CD4-positive, CD25-positive, alpha-beta regulatory T cell (primary cell): ENCODE measurements at places on chromosomes 1 and 21.

DNA sequence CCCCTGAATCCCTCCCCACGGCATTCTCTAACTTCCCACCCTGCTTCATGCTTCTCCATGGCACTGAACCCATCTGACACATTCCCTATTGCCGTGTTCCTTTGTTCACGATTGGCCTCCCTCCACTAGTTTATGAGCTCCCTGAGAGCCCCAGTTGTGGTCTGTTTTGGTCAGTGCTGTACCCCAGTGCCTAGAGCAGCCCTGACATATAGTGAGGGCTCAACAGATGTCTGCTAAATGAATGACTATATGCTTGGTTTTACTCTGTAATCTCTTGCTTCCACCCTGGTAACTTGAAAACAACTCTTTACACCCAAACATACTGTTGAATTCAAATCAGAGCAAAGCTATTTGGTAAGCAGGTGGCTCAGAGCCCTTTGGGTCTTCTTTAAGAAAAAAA is 171.1 kb upstream of the EDN2 start:
- no peak for DNase-seq
- H3K27me3 ChIP-seq: no peaks in the 10 kb centered on the region
- no peak overlapping the region for H3K27ac ChIP-seq
- H3K4me3 ChIP-seq: no peak overlapping the region
- peaks cover 52% of the 10 kb centered on the region for H3K4me1 ChIP-seq

DNA sequence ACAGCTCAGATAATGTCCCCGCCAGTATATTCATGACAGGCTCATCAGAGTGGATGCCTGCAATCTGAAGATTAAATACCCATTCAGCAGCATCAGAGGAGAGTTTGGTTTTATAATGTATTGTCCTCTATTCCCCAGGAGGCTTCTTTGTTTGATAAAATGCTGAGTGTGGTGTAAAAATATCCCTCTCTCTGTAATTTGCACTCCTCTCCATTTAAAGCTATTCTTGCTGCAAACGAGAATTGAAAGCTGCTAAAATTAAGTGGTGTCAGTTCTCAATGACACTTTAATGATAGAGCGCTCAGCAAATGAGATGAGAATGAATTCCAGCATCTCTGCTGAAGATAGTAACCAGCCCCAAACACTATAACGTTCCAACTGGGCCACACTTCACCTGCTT is 205.7 kb upstream of the RRP15 start:
- no peaks in the 10 kb centered on the region for H3K36me3 ChIP-seq
- no peak for DNase-seq
- H3K4me1 ChIP-seq: no peaks in the 10 kb centered on the region
- no peak overlapping the region for H3K27ac ChIP-seq
- H3K27me3 ChIP-seq: no peaks in the 10 kb centered on the region

- no peak overlapping the region for H3K4me3 ChIP-seq
- no peak overlapping the region for H3K27ac ChIP-seq
- H3K4me1 ChIP-seq: no peaks in the 10 kb centered on the region
- no peaks in the 10 kb centered on the region for H3K27me3 ChIP-seq
These were observed 24.5 kb upstream of the ZNF436 start for GRCh38 chr1:23394181-23394580.

DNA sequence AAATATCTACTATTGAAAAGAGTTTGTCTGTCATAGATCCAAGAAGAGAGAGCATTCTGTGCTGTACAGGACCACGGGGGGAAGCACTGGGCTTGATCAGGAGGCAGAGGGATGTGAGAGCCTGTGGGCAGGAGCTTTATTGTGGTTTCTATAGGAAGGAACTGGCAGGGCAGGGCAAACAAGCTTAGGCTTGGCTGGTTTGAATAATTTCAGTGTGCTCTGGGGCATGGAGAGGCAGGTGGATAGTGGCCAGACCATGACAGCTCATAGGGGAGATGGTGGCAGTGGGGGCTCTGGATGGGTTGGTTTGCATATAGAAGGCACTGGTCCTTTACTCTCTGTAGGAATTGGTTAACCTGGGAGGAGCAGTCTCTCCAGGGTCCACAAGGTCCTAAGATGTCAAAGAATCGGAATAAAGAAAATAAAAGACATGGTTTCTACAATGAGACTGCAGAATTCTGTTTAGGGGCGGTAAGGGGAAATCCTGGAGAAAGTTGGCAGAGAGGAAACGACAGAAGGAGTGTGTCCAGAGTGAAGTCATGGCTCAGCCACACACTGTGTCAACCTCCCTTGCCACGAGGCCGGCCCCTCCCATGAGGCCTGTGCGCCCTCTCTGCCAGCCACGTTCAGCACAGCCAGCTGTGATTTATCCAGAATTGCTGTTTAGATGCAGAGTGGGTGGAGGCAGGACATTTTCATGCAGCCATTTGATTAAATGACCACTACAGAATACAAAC is 81.7 kb upstream of the PGBD5 start:
- H3K4me1 ChIP-seq: no peaks in the 10 kb centered on the region
- H3K27ac ChIP-seq: no peak overlapping the region
- no peaks in the 10 kb centered on the region for H3K36me3 ChIP-seq
- DNase-seq: no peak
- no peaks in the 10 kb centered on the region for H3K27me3 ChIP-seq

- H3K27ac ChIP-seq: peak overlapping the region; percentile 89
- no peak for DNase-seq
- H3K36me3 ChIP-seq: peaks cover 16% of the 10 kb centered on the region
These were observed 1.5 kb downstream of the CD2 start for GRCh38 chr1:116755681-116756080.

GRCh38 chr1:64488862-64489261 is 18.9 kb downstream of the CACHD1 start:
- H3K27ac ChIP-seq: no peak overlapping the region
- no peak overlapping the region for H3K4me3 ChIP-seq
- no peaks in the 10 kb centered on the region for H3K4me1 ChIP-seq
- no peaks in the 10 kb centered on the region for H3K36me3 ChIP-seq
- no peak for DNase-seq

- no peak overlapping the region for H3K27ac ChIP-seq
- H3K27me3 ChIP-seq: peaks cover 6% of the 10 kb centered on the region
- no peaks in the 10 kb centered on the region for H3K4me1 ChIP-seq
These were observed 64.4 kb downstream of the HSPA13 start for GRCh38 chr21:14318578-14318977.

GRCh38 chr21:46211786-46212720 is 16.5 kb downstream of the LSS start:
- no peak overlapping the region for H3K27ac ChIP-seq
- H3K36me3 ChIP-seq: peaks cover 16% of the 10 kb centered on the region
- DNase-seq: no peak
- H3K4me3 ChIP-seq: no peak overlapping the region
- H3K27me3 ChIP-seq: no peaks in the 10 kb centered on the region

GRCh38 chr1:154342836-154343472 is 17.6 kb downstream of the ATP8B2 start:
- H3K4me3 ChIP-seq: peak overlapping the region; percentile 94
- peak overlapping the region; percentile 77 for H3K27ac ChIP-seq
- peak; percentile 67 for DNase-seq
- peaks cover 85% of the 10 kb centered on the region for H3K36me3 ChIP-seq
- H3K4me1 ChIP-seq: peaks cover 98% of the 10 kb centered on the region

GRCh38 chr1:220533504-220534109 is 5.7 kb downstream of the MARK1 start:
- no peak for DNase-seq
- H3K36me3 ChIP-seq: no peaks in the 10 kb centered on the region
- H3K4me1 ChIP-seq: peaks cover 5% of the 10 kb centered on the region
- H3K27ac ChIP-seq: no peak overlapping the region

GRCh38 chr1:42037586-42037985 is 115.6 kb upstream of the GUCA2B start:
- peaks cover 9% of the 10 kb centered on the region for H3K27me3 ChIP-seq
- H3K4me1 ChIP-seq: peaks cover 16% of the 10 kb centered on the region
- no peaks in the 10 kb centered on the region for H3K36me3 ChIP-seq
- no peak overlapping the region for H3K27ac ChIP-seq

DNA sequence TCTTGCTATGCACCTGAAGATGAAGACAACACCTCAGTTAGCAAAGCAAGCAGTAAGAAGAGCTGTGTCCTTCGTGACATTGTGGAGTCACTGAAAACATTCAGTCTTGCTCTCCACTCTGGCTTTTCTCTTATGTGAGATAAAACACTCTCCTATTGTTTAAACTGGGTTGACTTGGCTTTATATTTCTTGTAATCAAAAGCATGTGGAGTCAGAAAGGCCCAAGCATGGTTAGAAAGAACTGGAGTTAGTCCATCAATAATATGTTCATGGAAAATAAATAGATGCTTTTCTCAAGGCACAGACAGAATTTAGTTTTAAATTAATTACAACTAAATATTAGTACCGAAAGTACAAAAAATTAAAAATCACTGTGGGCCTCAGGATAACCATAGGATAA is 61.7 kb downstream of the UBE2U start:
- no peak overlapping the region for H3K4me3 ChIP-seq
- peaks cover 2% of the 10 kb centered on the region for H3K27me3 ChIP-seq
- no peak for DNase-seq
- no peak overlapping the region for H3K27ac ChIP-seq

DNA sequence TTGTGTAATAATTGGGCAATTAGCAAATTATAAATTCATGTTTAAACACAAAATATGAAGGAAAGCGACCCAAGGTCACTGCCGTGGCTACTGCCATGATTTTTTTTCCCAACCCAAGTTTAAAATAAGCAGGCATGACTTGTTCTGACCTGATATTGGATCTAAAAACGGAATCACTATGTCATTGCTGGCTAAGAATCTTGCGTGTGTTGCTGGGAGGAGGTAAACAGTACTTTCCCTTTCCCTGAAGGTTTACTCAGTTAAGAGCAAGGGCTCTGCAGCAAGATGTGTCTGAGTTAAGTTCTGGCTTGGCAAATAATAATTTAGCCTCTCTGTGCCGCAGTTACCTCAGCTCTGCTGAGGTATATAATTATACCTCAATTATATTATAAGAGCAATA is 125.7 kb upstream of the L1TD1 start:
- no peaks in the 10 kb centered on the region for H3K4me1 ChIP-seq
- no peak for DNase-seq
- H3K36me3 ChIP-seq: peaks cover 2% of the 10 kb centered on the region
- no peak overlapping the region for H3K4me3 ChIP-seq

DNA sequence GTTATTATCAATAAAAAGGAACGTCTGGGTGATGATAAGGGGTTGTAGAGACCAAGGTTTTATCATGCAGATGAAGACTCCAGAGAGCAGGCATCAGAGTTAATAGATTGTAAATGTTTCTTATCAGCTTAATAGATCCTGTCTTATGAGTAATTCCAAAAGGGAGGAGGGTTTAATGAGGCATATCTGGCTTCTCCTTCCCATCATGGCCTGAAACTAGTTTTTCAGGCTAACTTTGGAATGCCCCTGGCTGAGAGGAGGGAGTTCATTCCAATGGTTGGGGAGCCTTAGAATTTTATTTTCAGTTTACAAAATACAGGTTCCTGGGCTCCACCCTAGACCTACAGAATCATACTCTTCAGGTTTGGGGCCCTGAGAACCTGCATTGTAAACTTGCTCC is 13.5 kb downstream of the PLA2G2D start:
- no peak overlapping the region for H3K27ac ChIP-seq
- no peaks in the 10 kb centered on the region for H3K36me3 ChIP-seq
- H3K27me3 ChIP-seq: no peaks in the 10 kb centered on the region
- no peak overlapping the region for H3K4me3 ChIP-seq
- no peaks in the 10 kb centered on the region for H3K4me1 ChIP-seq

DNA sequence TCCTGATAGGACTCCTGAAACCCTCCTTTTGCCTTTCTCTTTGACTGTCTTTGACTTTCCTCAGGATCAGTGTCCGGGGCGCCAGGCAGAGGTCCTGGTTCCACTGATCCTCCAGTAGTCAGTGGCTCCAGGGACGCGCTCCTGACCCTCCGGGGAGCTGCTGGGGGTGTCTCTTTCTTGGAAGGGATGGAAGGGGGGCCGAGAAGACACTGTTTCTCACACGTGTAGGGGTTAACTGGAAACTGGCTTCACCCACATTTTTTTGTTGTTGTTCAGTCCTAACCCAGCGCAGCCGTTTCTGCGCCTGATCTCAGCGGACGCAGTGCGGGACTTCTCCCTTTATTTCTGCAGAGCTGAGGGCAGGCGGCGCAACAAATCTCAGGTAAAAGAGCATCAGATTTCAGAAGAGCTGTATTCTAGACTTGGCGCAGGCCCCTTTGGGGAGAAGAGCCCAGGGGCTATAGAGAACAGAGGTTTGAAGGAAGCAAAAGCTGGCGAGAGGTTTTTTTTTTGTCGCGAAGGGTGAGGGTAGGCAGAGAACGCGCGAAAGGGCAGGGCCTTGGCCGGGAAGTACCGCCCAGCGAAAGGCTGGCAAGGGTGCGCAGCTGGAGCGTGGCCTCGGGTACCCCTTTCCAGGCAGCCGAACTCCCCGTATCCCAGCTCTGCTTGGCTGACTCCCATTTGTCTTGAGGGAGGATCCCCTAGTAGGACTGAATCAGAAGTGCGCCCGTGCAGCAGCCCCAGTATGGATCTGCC is 4.3 kb upstream of the LHX9 start:
- no peak for DNase-seq
- H3K4me1 ChIP-seq: peaks cover 80% of the 10 kb centered on the region
- peak overlapping the region; percentile 37 for H3K4me3 ChIP-seq
- H3K27ac ChIP-seq: no peak overlapping the region

- no peak overlapping the region for H3K4me3 ChIP-seq
- H3K4me1 ChIP-seq: no peaks in the 10 kb centered on the region
- no peaks in the 10 kb centered on the region for H3K36me3 ChIP-seq
- peaks cover 21% of the 10 kb centered on the region for H3K27me3 ChIP-seq
These were observed 16.8 kb upstream of the RIPK4 start for GRCh38 chr21:41783476-41784180.

DNA sequence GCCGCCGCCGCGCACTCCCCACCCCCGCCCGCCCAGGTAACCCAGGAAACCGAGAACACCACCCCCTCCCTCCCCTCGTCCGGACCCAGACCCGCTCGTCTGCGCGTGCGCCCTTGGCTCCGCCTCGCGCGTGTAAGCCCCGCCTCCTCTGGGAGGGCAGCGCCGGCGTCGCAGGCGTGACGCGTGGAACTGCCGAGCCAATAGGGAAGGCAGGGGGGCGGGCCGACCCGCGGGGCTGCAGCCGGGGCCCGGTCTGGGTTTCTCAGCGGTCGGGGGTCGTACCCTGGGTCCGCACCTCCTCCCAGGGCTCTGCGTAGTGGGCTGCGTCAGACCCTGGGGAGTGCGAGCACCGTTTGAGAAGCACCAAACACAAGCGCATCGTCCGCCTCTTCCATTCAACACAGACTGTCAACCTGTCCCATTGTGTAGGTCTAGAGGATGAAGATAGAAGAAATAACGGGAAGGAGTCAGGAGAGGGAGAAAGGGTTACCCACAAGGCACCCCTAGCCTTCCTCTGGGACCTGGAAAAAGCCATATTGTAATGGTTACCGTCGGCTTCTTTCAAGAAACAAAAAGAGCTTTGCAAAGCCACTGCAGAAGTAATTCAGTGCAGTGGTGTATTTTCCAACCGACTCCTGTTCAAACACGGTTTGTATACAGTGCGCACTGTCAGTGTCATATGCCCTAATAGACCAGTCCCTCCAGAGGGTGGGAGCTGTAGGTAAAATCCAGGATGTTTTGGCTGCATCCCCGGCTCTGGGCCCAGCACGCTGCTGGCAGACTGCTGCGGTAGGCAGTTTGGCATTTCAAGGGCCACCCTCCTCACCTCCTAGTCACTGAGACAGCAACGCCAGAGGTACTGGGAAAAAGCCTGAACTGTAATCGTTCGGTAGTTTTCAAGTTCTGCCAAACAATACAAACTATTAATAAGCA is 473 bp upstream of the LYST start:
- H3K36me3 ChIP-seq: no peaks in the 10 kb centered on the region
- peak; percentile 95 for DNase-seq
- H3K27ac ChIP-seq: peak overlapping the region; percentile 100
- H3K4me3 ChIP-seq: peak overlapping the region; percentile 95
- H3K4me1 ChIP-seq: peaks cover 38% of the 10 kb centered on the region
- H3K27me3 ChIP-seq: no peaks in the 10 kb centered on the region

- no peak overlapping the region for H3K27ac ChIP-seq
- no peaks in the 10 kb centered on the region for H3K4me1 ChIP-seq
- peak; percentile 30 for DNase-seq
- H3K4me3 ChIP-seq: no peak overlapping the region
These were observed 187.3 kb downstream of the ATP6V1G3 start for GRCh38 chr1:198352975-198353695.
